ENCODE measurements at places on chromosomes 4 and X. TPM values are rescaled to one million over a fixed set of nuclear protein-coding genes. Genes with fewer than 3 reads are reported as not detected.
A peak's percentile ranks its signal among the peaks of the same experiment; 100 is the strongest.

Gene MAGED4B
- 2.8 TPM for total RNA-seq

- H3K4me3 ChIP-seq, result no peak overlapping the region
- no peaks in the 10 kb centered on the region for H3K4me1 ChIP-seq
- no peak for DNase-seq
- no peaks in the 10 kb centered on the region for H3K36me3 ChIP-seq
Observed at GRCh38 chr4:125360727-125361126, 46.0 kb downstream of the FAT4 start.

DNA sequence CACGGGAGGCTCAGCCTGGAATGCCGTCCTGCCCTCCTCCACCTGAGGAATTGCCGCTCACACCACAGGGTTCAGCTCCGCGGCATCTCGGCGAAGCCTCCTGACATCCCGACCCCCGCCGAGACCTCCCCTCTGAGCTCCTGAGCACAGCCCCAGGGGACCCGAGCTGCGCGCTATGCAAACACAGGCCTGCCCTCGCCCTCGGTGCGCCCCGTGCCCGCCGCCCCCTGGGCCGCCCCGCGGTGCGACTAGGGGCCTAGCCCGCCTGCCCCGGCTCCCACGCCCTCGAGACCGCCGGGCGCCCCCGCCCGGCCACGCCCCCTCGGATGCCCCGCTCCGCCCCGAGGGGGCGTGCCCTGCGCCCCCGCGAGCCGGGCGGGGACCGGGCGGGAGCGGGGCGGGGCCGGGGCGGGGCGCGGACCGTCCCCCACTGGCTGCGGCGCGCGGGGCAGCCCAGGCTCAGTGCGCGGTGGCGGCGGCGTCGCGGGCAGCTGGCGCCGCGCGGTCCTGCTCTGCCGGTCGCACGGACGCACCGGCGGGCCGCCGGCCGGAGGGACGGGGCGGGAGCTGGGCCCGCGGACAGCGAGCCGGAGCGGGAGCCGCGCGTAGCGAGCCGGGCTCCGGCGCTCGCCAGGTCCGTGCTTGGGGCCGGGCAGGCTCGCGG lies at the start of gene FGFR3:
FGFR3 (plus strand) TSS at position 462 of the 664 bp plus-strand sequence. CDS start 642 bp downstream, outside the sequence.
- H3K27me3 ChIP-seq, result peaks cover 22% of the 10 kb centered on the region
- H3K4me3 ChIP-seq, result no peak within 1 kb of the TSS
- no peaks in the 10 kb centered on the region for H3K4me1 ChIP-seq
- peak; percentile 3 for DNase-seq

- H3K36me3 ChIP-seq, result peaks cover 20% of the 10 kb centered on the region
- H3K27me3 ChIP-seq, result no peaks in the 10 kb centered on the region
- H3K4me3 ChIP-seq, result no peak overlapping the region
- H3K27ac ChIP-seq, result no peak overlapping the region
- DNase-seq, result no peak
Observed at GRCh38 chrX:130136496-130136895, 26.2 kb upstream of the ELF4 start.

GRCh38 chrX:66012094-66012534 lies 27.8 kb downstream of the VSIG4 start:
- H3K36me3 ChIP-seq, result no peaks in the 10 kb centered on the region
- DNase-seq, result no peak
- H3K4me3 ChIP-seq, result no peak overlapping the region
- H3K4me1 ChIP-seq, result no peaks in the 10 kb centered on the region

Measured in PC-3 (cell line).